ENCODE measurements at places on chromosomes 3 and 15. TPM values are rescaled to one million over a fixed set of nuclear protein-coding genes. Genes with fewer than 3 reads are reported as not detected.

DNA sequence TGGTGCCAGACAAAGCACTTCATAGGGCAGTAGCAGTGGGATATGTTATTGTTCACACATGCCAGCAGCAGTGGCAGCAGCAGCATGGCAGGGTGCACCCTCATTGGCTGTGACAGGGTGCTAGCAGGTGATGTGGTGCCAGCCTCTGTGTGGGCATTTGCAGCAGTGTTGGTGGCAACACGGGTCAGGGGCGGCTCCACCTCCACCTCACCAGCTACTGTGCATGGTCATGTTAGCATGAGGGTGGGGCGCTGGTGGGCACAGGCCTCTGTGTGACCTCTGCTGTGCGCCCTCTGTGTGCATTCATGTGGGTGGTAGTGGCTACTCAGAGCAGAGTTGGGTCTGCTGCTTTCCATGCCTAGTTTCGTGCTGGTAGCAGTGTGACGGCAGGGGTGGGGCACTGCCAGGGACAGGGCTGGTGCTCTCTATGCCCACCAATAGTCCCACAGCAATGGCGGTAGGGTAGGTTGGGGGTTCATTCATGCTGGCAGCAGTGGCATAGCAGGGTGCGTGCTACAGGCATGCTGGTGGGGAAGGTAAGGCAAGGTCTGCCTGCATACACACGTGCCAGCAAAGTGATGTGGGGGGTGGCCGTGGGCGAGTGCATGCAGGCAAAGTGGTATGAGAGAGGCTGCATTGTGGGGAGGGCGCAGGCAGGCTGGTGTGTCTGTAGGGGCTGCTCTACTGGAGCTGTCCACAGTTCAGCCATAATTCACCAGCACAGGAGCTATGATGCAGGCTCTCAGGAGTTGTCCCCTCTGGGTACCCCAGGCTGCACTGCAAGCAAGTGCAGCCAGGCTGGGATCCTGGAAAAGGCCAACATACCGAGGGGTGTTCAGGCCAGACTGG is 402.7 kb downstream of the GRM7 start:
- no peak for DNase-seq

DNA sequence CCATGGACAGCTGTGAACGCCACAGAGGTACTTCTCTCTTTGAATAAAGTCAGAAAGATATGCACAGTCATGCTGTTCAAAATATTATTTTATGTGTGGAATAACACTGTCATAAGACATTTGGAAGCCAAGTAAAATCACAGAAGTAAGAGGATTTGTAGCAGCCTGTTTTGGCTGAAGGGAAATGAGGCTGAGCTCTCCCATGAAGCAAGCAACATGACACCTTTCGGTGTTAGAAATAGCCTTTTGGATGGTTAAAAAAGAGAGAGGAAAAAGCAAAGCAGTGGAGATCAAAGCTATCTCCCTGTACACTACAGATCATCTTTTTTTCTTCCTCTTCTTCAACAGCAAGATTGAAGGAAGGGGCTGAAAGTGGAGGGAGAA is 755.3 kb downstream of the ROBO1 start:
- no peak for DNase-seq

DNA sequence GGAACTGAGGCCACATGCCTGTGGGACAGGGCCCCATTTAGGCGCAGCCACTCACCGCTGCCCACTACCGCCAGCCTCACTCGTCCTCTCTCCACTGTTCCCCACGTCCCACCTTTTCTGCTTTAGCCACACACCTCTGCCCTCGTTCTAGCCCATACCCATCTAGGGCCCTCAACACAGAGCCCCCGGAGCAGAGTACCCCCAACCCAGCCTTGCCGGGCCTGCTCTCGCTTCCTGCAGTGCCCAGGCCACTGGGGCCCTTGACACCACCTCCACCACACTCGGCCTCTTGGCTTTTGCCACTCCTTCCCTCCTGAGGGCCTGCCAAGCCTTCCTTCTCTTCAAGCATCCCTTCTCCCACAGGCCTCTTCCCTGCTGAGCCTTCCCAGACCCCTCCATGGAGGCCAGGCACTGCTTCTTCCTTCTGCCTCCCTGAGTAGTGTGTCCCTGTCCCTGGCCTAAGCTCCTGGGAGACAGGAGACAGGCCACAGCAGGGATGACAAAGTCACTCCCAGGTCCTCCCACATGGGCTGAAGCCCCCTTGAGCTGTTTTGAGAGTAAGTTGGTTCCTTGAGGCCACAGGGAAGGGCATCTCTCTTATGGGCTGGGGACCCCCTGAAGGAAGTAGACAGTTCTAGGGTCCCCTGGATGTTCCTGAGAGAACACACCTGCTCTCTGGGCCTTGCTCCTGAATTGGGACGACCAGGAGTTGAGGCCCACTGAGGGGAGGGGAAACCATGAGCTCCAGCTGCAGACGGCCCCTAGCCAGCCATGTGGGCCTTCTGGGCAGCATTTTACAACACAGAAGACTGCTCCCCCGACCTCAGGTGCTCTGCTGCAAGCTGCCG is 4.4 kb downstream of the PRSS50 start:
- DNase-seq, result no peak

GRCh38 chr3:14412831-14413380 is 10.5 kb downstream of the SLC6A6 start:
- DNase-seq, result no peak

DNA sequence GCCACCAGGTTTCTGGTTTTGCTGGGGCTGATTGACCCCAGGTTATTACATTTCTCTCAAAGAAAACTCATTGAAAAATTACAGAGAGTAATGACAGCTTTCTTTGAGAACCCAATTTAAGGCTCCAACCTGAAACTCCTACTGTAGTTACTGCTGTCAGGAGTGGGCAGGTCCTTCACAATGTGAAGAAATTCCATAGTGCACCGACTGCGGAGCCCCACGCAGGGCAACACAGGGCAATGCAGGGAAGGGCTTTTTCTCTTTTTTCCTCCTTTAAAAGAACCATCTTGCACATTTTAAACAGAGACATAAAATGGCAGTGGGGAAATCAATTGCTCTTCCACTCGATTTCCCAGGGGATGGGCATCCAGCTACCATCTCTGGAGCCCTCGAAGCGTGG is 74.3 kb downstream of the NUP210 start:
- DNase-seq, result no peak

GRCh38 chr15:45594319-45594718 is 7.1 kb downstream of the BLOC1S6 start:
- no peak for DNase-seq

PRSS50 gene
- total RNA-seq, result not detected

- no peak for DNase-seq
Observed at GRCh38 chr3:46957092-46957820, 19.3 kb downstream of the CCDC12 start.

Measured in dermis blood vessel endothelial cell (primary cell).